ENCODE measurements at places on chromosomes 12 and 14.

- no peak for DNase-seq
Observed at GRCh38 chr14:24775950-24776349, 142.0 kb upstream of the GZMB start.

DNA sequence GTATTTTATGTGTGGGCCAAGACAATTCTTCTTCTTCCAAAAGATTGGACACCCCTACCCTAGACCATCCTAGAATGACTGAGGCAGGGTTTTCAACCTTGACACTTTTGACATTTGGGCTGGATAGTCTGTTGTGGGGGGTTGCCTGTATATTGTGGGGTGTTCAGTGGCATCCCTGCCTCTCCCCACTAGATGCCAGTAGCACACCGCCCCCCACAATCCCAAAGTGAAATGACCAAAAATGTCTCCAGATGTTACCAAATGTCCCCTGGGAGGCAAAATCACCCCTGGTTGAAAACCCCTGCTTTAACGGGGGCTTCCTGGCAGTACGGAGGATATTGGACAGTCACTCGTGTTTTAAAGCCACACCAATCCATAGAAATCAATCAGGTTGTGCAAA is 219.6 kb downstream of the PHETA1 start:
- DNase-seq = no peak

- DNase-seq = no peak
Observed at GRCh38 chr12:54749191-54749818, 101.1 kb upstream of the DCD start.

DNA sequence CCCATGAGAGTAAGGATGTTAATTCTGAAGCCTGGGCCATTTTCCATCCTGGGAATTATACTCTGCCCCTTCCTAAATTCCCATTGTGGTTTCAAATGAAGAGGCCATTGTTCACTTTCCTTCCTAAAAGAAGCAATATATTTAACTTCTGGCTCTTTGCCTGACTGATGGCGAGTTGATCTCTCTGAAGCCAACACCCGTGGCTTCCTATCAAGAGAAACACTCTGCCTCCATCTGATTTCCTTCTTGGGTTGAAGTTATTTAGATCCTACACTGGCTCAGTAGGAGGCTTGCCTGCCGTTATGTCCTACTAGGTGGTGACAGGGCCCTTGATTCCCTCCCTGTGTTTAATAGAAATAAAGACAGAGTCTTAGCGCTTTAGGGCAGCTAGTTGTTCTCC is 97.4 kb downstream of the PRKCH start:
- DNase-seq = no peak

- DNase-seq = peak; percentile 55
Observed at GRCh38 chr12:52873832-52874572, 25.2 kb upstream of the KRT78 start.

- DNase-seq = no peak
Observed at GRCh38 chr14:21136024-21136423, 19.8 kb downstream of the OR5AU1 start.
